Suprapubic skin (tissue), 4 donors: ENCODE measurements at places on chromosomes 12 and 14.

- H3K36me3 ChIP-seq = no peaks in the 10 kb centered on the region
- H3K4me1 ChIP-seq = peaks cover 11% of the 10 kb centered on the region
- no peaks in the 10 kb centered on the region for H3K27me3 ChIP-seq
- no peak overlapping the region for H3K27ac ChIP-seq
- H3K4me3 ChIP-seq = no peak overlapping the region
Observed at GRCh38 chr14:102171173-102172020, 31.7 kb downstream of the WDR20 start.

- H3K27me3 ChIP-seq = no peaks in the 10 kb centered on the region
- DNase-seq = no peak
- peaks cover 9% of the 10 kb centered on the region for H3K4me1 ChIP-seq
- no peak overlapping the region for H3K27ac ChIP-seq
Observed at GRCh38 chr12:67472539-67472938, 176.0 kb upstream of the DYRK2 start.

DNA sequence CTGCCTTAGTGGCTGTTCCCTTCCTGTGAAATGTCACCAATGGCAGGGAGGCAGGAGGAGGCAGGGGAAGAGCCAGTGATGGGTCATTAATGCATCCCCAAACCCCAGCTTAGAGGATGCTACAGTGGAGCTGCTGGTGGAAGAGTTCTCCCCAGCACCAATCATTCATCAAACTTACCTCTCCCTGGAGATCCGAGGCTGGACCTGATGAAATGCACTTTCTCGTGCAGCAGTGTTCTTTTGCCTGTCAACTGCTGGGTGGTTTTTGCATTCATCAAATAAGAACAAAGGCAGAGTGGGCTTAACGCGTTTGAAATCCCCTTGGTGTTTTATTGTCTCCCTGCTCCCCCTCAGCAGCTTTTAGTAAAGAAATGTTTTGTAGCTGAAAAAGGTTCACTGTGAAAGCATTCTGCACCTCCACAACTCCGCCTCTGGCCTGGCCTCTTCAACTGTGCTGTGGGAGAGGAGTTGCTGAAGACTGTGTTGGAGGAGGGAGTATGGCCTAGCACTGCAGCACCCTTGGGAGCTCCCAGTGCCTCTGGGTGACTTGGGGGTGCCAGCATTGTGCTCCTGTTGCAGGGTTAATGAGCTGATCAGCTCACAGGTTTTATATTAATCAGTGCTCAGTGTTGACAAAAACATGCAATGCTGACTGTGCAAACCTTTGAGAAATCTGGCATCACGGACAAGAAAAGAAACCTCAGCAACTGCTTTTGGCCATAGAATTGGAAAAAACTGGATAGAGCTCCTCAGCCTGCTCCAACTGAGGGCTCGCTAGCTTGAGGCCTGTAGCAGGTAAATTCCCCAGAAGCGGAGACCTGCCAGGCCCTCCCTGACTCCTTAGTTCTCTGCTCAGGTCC lies 14.4 kb downstream of the TSPAN9 start:
- no peak for DNase-seq
- no peak overlapping the region for H3K4me3 ChIP-seq
- peaks cover 40% of the 10 kb centered on the region for H3K4me1 ChIP-seq

DNA sequence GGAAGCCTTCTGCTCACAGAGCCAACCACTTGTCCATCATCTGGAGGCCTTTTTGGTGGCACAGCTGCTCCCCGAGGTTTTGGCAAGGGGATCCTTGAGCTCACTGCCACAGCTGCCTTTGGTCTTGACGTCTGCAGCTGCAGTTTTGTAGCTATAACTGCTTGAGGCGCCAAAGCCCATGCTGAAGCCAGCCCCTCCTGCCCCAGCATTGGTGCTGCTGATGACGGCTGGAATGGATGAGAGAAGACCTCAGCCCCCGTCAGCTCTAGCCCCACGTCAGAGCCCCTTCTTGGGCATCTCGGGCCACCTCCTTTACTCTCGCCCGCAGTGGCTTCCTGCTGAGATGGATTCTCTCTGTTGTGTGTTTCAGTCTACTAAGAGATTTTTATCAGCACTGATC lies 12.3 kb upstream of the KRT74 start:
- no peaks in the 10 kb centered on the region for H3K27me3 ChIP-seq
- DNase-seq = no peak
- H3K4me1 ChIP-seq = peaks cover 24% of the 10 kb centered on the region
- no peak overlapping the region for H3K4me3 ChIP-seq

DNA sequence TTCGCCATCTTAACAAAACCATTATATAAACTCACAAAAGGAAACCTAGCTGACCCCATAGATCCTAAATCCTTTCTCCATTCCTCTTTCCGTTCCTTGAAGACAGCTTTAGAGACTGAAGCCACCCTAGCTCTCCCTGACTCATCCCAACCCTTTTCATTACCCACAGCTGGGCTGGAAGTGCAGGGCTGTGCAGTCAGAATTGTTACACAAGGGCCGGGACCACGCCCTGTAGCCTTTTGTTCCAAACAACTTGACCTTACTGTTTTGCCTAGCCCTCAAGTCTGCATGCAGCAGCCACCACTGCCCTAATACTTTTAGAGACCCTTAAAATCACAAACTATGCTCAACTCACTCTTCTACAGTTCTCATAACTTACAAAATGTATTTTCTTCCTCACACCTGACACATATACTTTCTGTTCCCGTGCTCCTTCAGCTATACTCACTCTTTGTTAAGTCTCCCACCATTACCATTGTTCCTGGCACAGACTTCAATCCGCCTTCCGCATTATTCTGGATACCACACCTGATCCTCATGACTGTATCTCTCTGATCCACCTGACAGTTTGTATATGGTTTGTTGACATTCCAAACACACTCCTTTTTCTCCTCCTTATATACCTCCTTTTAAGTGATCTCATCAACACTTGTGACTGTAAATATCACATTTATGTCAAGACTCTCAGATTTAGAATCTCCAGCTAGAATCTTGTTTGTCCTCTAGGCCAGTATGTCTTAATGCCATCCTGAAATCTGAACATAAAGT lies 208.7 kb downstream of the KITLG start:
- no peaks in the 10 kb centered on the region for H3K27me3 ChIP-seq
- H3K4me3 ChIP-seq = no peak overlapping the region
- H3K4me1 ChIP-seq = no peaks in the 10 kb centered on the region
- peak; percentile 84 for DNase-seq
- no peaks in the 10 kb centered on the region for H3K36me3 ChIP-seq

DNA sequence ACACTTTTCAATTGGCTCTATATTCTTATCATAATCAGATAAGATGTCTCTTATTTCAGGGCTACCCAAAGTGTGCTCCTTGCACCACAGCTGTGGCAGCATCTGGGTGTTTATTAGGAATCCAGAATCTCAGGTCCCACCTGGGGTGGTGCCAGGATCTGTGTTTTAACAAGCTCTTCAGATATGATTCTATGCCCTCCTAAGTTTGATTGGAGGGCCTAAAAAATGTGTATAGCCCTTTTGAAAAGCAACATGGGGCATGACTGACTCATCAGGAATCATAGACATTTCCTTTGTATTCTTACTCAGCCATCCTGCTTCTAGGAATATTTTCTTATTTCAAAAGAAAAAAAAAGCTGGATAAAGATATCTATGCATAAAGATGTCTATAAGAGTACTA lies 103.1 kb downstream of the HELB start:
- no peak for DNase-seq
- no peak overlapping the region for H3K27ac ChIP-seq
- peaks cover 2% of the 10 kb centered on the region for H3K4me1 ChIP-seq
- H3K36me3 ChIP-seq = no peaks in the 10 kb centered on the region
- no peak overlapping the region for H3K4me3 ChIP-seq

DNA sequence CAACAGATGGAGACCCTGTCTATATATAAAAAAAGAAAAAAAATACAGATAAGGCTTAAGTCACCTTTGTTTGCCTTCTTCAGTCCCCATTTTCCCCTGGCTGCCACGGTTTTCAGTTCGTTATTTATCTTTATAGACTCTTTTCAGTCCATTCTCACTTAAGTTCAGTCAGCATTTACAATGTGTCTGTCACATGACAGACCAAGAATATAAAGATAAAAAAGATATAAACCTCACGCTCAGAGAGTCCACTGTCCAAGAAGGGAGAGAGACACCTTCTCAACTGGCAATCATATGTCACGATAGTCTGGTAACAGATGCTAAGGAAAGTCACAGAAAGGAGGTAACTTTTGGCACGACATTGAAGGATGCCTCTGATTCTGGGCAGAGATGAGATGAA lies 13.4 kb upstream of the POLR3B start:
- peaks cover 35% of the 10 kb centered on the region for H3K4me1 ChIP-seq
- peaks cover 4% of the 10 kb centered on the region for H3K36me3 ChIP-seq
- peak overlapping the region; percentile 79 for H3K27ac ChIP-seq
- no peak for DNase-seq
- H3K27me3 ChIP-seq = no peaks in the 10 kb centered on the region
- no peak overlapping the region for H3K4me3 ChIP-seq

DNA sequence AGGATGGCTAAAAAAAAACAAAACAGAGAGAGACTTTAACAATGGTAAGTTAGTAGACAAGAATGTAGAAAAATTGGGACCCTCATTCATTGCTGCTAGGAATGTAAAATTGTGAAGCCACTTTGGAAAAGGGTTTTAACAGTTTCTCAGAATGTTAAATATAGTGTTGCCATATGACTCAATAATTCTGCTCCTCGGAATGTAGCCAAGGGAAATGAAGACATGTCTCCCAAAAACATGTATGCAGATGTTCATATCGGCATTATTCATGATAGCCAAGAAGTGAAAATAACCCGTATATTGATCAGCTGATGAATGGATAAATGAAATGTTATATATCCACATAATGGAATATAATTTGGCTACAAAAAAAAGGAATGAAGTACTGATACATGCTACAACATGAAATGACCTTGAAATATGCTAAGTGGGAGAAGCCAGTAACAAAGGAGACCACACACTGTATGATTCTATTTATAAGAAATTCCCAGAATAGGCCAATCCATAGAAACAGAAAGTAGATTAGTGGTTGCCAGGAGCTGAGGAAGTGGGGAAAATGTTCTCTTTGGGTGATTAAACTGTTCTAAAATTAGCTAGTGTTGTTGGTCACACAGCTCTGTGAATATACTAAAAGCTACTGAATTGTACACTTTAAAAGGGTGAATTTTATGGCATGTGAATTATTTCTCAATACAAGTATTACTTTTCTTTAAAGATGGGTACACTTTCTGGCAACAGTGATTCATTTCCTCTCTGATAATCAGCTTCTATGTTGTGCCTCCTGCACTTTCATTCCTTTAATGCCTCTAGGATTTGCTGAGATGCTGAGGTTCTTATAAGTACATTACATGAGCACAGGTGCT lies 132.5 kb downstream of the DAAM1 start:
- H3K27me3 ChIP-seq = no peaks in the 10 kb centered on the region
- peaks cover 26% of the 10 kb centered on the region for H3K4me1 ChIP-seq
- peak overlapping the region; percentile 7 for H3K27ac ChIP-seq

- peaks cover 24% of the 10 kb centered on the region for H3K4me1 ChIP-seq
- H3K4me3 ChIP-seq = peak overlapping the region; percentile 56
- peak overlapping the region; percentile 78 for H3K27ac ChIP-seq
- peaks cover 4% of the 10 kb centered on the region for H3K27me3 ChIP-seq
- no peaks in the 10 kb centered on the region for H3K36me3 ChIP-seq
- no peak for DNase-seq
Observed at GRCh38 chr12:12891881-12892355, 556 bp downstream of the GPRC5A start.

DNA sequence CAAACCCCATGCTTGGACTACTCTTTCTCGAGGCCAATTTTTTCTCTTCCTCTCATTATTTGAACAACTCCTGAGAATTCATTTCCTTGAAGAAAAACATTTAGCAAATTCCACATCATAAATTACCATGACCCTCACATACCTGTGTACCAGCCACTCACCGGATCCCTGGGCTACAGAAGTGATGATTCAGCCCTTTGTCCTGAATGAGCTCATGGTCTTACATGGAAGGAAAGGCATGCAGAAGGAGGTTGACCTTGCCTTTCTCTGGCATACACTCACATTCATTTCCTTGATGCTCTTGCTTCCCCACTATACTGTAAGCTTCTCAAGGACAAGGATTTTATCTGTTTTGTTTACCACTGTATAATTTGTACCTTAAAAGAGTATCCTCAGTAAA lies 191.5 kb downstream of the SLC5A8 start:
- no peak overlapping the region for H3K4me3 ChIP-seq
- H3K36me3 ChIP-seq = no peaks in the 10 kb centered on the region
- H3K4me1 ChIP-seq = peaks cover 13% of the 10 kb centered on the region
- no peak overlapping the region for H3K27ac ChIP-seq

- DNase-seq = peak; percentile 48
- no peaks in the 10 kb centered on the region for H3K36me3 ChIP-seq
- H3K4me1 ChIP-seq = peaks cover 70% of the 10 kb centered on the region
Observed at GRCh38 chr14:74976264-74977113, 21.1 kb upstream of the PGF start.

DNA sequence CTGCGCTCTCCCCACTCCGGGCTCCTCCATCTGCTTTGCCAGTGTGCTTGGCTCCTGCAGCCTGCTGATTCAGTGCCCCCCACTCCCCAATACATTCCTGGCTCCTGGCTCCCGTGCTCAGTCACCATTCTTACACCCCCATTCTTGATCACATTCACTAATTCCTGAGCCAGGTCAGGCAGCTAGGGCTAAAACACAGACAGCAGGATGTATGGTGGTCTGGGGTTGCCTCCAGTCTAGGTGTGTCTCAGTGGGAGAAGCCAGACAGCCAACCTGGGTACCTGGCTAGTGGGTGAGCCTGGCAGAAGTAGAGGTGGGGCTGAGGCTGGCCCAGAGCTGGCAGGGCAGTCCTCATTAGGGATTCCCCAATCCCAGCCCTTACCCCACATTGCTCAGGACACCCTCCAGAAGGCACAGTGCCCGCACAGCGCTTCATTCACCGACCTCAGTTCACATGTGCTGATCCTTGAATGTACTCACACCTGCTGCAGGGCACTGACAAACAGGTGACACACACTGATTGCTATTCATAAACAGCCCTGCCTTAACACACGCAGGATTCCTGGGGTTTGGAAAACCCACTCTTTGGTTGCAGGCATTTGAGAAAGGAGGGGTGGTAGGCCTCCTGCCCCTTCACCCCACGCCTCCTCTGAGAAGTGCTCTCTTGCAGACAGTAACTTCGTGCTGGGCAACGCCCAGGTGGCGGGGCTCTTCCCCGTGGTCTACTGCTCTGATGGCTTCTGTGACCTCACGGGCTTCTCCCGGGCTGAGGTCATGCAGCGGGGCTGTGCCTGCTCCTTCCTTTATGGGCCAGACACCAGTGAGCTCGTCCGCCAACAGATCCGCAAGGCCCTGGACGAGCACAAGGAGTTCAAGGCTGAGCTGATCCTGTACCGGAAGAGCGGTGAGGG lies 1.7 kb downstream of the KCNH3 start:
- peaks cover 34% of the 10 kb centered on the region for H3K4me1 ChIP-seq
- H3K36me3 ChIP-seq = no peaks in the 10 kb centered on the region
- no peak overlapping the region for H3K4me3 ChIP-seq

- no peak overlapping the region for H3K4me3 ChIP-seq
- DNase-seq = no peak
- H3K4me1 ChIP-seq = peaks cover 6% of the 10 kb centered on the region
- no peaks in the 10 kb centered on the region for H3K36me3 ChIP-seq
- no peak overlapping the region for H3K27ac ChIP-seq
Observed at GRCh38 chr12:52441320-52441911, 7.2 kb upstream of the KRT75 start.
